T-helper 9 cell (primary cell): ENCODE measurements at places on chromosomes 2 and 18.

- no peak for DNase-seq
Measured at GRCh38 chr2:112995346-112995920, 9.8 kb upstream of the IL36A start.

- DNase-seq: no peak
Measured at GRCh38 chr2:208280234-208280633, 14.2 kb downstream of the PIKFYVE start.

DNA sequence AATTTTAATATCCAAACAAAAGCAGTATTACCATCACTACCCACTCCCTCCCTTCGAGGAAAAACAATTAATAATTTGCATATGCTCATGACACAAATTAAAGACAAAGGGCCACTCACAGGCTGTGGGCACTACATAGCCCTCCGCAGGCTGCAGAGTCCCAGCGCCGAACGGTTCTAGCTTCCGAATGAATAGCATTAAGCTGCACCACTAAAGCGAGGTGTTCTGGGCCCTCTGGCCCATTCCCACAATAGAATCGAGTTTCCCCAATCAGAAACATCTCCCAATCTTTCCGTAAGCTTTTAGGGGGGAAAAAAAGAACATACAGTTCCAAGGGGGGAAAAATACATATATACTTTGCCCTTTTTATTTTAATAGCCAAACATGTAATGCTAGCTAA lies 14.5 kb upstream of the SIX3 start:
- DNase-seq: no peak

DNA sequence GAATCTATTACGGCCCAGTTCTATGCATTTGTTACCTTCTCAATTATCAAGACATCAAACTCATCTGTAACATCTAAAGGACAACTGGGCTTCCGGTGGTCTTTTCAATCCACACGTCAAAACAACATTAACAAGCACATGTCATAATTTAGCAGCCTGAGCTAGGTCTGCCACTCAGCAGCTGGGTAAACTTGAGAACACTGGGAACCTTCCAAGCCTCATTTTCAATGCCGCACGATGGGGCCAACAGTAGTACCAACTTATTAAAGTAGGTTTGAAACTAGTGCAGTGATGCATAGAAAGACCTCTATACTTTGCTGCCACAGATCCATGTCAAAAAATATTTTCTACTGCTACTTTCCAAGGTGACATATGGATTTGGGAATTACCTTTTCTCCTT lies 60.4 kb downstream of the COL4A4 start:
- DNase-seq: no peak

- no peak for DNase-seq
Measured at GRCh38 chr18:61362511-61362910, 29.3 kb downstream of the CDH20 start.
